ENCODE measurements at places on chromosomes 3 and 15.

DNA sequence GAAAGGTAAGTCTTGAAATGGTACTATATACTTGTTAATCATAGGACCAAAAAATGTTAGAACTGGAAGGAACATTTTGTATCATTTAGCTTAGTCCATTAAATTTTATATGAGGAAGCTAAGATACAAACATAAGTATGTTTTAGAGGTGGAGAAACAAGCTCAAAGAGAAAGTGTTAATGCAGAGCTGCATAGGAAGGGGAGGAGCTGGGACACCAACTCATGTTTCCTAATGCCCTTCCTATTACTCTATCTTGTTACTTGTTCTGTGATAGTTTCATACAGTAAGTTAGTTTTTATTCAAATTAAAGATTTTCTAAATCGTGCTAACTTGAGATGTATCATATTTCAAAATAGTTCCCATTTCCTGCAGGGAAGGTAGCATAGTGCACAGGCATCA, 7.4 kb downstream of the SLC35A5 start:
- DNase-seq: no peak

- DNase-seq: no peak
Observed at GRCh38 chr15:98667521-98668179, 19.3 kb downstream of the IGF1R start.

- DNase-seq: no peak
Observed at GRCh38 chr3:32082721-32083120, 23.7 kb upstream of the GPD1L start.

DNA sequence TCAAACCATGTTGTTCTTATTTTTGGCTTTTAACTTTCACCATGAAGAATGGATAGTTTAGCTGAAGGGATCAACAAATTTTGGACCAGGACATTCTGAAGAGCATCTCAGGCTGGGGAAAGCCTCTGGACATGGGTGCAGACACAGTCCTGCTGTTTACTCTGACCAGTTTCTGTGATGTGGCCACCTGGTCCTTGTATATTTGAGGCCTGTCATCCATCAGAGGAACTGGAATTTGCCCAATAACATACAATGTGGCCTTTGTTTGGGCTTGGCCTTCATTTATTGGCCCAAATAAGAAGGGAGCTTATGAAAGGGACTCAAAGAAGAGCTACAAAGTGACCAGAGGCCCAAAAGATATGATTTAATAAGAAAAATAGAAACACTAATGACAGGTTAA, 127.9 kb downstream of the MYRIP start:
- no peak for DNase-seq

- DNase-seq: no peak
Observed at GRCh38 chr3:106326941-106327695, 458.3 kb upstream of the CBLB start.

- DNase-seq: peak; percentile 65
Observed at GRCh38 chr15:65248511-65249255, 37.4 kb upstream of the CILP start.

GRCh38 chr15:65333148-65333820, 28.8 kb downstream of the RNU5B-1 start:
- DNase-seq: no peak

DNA sequence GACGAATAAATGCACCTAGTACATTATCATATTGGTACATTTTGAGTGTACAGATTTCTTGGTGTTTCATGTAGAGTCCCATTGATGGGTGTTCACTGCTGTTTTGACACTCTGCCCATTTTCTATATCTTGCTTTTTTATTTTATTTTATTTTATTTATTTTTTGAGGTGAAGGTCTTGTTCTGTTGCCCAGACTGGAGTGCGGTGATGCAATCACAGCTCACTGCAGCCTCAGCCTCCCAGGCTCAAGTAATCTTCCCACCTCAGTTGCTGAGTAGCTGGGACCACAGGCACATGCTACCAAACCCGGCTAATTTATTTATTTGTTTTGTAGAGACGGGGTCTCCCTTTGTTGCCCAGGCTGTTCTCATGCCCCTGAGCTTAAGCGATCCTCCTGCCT, 44.2 kb downstream of the DNAJC13 start:
- no peak for DNase-seq

GRCh38 chr3:47976135-47976732, 40.0 kb downstream of the MAP4 start:
- DNase-seq: no peak

GRCh38 chr3:140708815-140709214, 31.0 kb downstream of the TRIM42 start:
- DNase-seq: no peak

GRCh38 chr15:89068325-89068784, 19.9 kb upstream of the ABHD2 start:
- no peak for DNase-seq

Data from right kidney (tissue), 9 donors.